Stimulated activated CD4-positive, alpha-beta T cell treated with anti-CD3 and anti-CD28 coated beads, Interleukin-4, amount 100 ng/mL, for 1 hour (primary cell): ENCODE measurements at places on chromosomes 12 and 14.

- peak; percentile 80 for DNase-seq
These were observed 25.1 kb downstream of the MEG3 start for GRCh38 chr14:100850841-100851585.

GRCh38 chr12:132514216-132514820, 24.4 kb downstream of the FBRSL1 start:
- DNase-seq = no peak

DNA sequence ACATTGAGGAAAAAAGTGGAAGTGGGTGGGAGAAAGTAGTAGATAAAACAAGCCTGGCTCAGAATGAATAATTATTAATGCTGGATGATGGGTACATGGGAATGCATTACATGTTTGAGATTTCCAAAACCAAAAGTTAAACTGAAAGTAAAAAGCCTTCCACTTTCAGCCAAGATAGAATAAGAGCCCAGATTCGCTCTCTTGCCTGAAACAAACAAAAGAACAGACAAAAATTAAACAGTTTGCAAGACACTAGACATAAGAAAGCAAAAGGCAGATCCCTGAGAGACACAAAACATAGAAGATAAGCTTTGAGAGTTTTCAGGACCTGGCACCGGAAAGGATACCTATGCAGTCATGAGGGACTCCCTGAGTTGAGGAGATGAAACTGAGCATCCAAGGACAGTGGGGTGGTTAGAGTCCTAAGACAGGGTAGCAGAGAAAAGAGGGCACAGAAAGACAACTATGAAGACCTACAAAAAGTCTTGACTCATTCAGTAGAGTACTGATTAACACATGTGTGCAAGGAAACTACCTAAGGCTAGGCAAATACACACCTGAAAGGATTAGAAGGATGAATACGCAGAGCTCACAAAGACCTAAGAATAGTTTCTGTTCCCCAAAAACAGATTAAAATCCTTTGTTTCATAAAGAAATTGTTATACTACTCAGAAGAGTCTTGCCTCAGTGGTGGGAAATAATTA, 54.1 kb downstream of the CEP83 start:
- DNase-seq = no peak

- DNase-seq = no peak
These were observed 337.7 kb upstream of the GARIN6 start for GRCh38 chr12:99309812-99310211.

DNA sequence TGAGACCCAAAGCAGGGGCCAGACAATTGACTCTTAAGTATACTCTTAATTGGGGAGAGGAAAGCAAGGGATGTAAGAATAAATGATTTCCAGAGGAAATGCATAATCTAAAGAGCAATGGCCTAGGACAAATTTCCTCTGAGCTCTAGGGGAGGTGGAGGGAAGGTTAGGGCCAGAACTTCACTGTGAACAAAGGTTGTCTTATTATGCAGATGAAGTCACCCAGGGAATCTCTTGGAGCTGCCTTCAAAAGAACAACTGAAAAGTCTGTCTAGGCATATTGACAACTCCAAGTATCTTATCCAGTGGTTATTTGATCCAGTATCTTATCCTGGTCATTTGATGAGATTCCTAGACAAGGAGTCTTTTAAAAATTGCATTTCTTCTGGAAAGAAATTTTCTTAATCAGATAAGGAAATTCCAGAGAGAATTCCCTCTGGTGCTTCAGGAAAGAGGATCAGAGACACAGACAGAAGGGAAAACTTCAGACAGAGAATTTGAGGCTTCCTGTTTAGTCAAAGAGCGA, 16.5 kb upstream of the SMIM10L1 start:
- no peak for DNase-seq

GRCh38 chr14:101442451-101442850, 118.8 kb upstream of the DIO3 start:
- DNase-seq = peak; percentile 54

DNA sequence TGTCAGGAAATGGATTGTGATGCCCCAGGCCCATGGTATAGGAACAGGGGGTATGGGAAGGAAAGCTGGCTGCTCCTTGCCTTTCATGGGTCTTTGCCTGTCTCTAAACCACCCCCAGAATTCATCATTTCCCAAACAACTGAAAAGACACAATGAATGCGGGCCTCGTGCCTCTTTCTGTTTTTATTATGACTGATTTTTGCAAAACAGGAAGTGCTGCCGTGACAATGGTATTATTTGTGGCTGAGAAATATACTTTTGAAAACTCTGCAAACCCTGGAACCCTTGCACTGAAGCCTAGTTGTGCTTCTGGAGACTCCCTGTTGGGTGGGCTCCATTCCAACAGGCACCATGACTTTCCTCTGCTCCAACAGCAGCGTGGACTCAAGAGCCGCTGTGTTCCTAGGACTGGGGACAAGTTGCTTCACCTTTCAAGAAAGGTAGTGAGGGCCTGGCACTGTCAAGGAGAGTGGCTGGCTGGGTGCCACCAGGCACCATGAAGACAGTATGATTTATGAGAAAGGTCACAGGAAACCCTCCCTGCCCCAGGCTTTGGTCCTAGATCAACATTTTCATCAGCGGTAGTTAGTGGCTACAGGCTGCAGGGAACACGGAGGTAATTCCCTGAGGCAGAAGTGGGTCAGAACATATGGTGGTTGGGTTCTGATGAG, 4.8 kb upstream of the DGLUCY start:
- peak; percentile 36 for DNase-seq

GRCh38 chr12:95718006-95718431, 72.5 kb downstream of the NTN4 start:
- no peak for DNase-seq

DNA sequence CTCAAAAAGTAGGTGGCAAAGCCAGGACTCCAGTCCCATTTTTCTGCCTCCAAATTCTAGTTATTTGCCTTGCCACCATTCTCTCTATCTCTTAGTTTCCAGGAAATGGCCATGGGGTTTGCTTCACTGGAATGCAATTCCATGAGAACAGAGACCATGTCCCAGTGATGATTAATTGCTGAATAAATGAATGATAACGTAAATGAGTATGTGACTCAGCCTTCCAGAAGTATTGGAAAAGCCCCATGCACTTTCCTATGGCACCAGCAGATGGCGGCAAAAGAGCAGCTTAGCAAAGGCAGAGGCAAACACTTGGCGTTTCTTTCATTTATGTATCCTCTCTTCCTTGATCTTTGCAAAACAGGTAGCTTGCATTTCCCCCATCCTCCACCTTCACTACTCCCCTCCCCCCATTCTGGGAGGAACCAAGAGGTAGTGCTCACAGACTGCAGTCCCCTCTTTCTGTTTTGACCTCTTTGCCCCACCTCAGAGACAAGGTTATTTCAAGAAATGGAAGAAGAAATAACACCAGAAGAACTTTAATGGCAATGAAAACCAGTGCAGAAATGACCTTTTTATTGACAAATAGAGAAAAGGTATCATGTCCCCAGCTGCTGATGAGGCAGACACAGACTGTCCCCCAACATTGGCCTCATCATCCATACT, 21.3 kb downstream of the TBX3 start:
- DNase-seq = peak; percentile 67

- DNase-seq = no peak
These were observed 59.5 kb downstream of the SEL1L start for GRCh38 chr14:81474148-81474492.

DNA sequence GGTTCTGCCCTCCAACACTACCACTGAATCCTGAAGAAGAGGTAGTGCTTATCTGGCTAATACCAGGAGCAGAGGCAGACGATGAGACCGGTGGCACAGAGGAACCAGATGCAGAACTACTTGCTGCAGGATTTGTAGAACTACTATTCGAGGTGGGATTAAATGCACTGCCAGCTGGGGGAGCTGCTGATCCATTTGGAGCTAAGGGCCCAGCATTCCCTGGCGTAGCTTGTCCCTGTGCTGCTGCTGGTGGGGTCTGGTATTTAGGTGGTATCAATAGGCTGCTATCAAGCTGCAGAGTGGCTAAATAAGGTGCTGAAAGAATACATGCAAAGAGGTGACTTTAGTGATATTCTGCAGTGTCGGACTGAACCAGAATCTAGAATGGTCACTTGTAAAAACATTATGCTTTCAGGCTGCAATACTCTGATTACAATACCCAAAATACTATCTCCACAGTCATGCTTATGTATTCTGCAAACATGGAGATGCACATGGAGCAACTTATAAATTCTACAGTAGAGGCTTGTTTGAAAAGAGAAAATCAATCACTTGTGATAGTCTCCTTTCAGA, 294.2 kb downstream of the MED13L start:
- no peak for DNase-seq

GRCh38 chr14:68824517-68825347, 31.9 kb upstream of the ZFP36L1 start:
- peak; percentile 39 for DNase-seq

- no peak for DNase-seq
These were observed 295.1 kb upstream of the SFSWAP start for GRCh38 chr12:131415781-131416180.

DNA sequence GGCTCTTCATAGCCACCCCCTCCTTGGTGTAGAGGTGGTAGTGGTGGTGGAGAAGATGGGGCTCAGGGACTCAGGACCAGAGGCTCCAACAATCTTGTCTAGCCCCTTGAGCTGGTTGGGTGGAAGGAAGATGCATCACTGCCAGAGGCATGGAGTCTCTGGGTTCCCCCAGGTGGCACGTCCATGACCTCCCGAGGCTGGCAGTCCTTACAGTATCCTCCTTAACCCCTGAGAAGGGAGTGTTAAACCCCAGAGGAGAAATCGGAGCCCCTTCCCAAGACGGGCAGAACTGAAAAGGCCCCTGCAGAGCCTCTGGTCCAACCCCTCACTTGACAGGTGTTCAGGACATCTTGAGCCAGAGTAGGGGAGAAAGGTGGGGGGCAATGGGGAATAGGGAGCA, 9.1 kb downstream of the KRT83 start:
- no peak for DNase-seq

- no peak for DNase-seq
These were observed 24.7 kb upstream of the MAP1LC3B2 start for GRCh38 chr12:116534311-116535121.

DNA sequence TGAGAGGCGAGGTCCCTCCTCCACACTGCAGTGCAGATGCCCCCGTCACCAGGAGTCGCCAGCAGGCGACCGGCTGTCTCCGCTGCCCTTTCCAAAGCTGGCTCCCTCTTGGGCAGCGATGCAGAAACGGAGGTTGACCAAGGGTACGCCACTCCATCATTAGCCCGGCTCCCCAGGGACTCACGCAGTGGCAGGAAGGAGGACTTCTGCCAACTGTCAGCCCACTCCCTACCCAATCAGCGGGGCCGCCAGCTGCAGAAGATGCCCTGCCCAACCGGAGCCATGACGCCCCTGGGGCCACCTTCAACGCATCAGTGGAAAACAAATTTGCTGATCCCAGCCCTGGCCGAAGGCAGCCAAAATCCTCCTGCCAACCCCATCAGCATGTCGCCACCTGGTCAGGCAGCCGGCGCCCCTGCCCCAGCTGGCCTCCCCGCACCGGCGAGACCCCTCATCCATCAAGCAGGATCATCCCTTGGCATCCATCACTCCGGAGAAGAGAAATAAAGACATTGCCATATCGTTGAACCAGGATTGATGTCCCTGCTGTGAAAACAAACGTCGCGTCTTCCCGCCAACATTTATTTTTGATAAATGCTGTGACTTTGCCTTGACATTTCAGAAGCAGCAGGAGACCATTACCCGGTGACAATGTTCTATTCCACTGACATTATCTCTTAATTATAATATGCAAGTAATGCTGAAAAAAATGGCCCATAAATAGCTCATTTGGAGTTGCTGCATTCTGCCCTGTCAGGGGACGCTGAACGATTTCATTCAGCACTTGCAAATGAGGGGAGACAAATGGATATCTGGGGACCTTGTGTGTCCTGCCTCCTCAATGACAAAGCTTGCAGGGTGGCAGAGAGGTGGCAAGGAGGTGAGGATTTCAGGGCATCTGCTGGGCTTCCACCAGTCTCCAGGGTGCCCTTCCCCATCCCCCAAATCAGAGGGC, 105.1 kb downstream of the SCARB1 start:
- DNase-seq = no peak

GRCh38 chr14:52443506-52443905, 108.8 kb downstream of the TXNDC16 start:
- DNase-seq = no peak

GRCh38 chr14:63863004-63863403, 10.2 kb downstream of the SYNE2 start:
- no peak for DNase-seq

DNA sequence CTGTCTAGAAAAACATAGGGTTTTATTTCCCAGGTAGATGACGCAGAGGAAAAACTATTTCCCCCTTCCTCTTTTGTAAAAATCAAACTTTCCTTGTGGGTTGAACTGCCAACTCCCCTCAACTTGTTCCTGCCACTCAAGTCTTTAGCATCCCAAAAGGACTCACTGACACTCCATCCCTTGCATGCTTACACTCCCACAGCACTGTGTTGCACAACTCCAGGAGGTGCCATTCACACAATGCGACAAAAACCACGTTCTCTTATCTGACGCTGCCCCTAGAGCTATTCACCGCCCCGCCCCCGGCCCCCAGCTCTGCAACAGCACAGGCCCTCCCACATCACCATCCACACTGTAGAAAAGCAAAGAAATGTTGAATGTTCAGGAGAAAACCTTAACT, 16.9 kb upstream of the STON2 start:
- no peak for DNase-seq

DNA sequence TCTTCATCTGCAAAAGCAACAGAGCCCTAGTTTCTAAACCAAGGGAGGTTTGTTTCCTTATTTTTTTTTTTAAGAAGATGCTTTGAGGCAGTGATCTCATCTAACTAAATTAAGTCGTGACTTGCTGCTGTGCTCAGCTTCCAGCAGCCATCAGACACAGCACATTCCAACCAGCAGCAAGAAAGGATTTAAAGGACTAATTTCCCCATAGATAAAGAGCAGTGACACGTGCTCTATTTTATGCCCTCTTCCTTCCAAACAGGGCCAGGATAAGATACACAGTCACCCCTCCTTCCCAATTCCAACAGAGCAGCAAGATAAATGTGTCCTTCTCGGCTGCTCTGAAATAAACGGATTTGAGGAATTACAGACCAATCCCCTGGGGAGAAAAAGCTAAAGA, 81.7 kb downstream of the PRKAB1 start:
- no peak for DNase-seq

GRCh38 chr12:131527736-131528135, 183.2 kb upstream of the SFSWAP start:
- no peak for DNase-seq
